ENCODE measurements at places on chromosomes 4 and X. TPM values are rescaled to one million over a fixed set of nuclear protein-coding genes. Genes with fewer than 3 reads are reported as not detected.

DNA sequence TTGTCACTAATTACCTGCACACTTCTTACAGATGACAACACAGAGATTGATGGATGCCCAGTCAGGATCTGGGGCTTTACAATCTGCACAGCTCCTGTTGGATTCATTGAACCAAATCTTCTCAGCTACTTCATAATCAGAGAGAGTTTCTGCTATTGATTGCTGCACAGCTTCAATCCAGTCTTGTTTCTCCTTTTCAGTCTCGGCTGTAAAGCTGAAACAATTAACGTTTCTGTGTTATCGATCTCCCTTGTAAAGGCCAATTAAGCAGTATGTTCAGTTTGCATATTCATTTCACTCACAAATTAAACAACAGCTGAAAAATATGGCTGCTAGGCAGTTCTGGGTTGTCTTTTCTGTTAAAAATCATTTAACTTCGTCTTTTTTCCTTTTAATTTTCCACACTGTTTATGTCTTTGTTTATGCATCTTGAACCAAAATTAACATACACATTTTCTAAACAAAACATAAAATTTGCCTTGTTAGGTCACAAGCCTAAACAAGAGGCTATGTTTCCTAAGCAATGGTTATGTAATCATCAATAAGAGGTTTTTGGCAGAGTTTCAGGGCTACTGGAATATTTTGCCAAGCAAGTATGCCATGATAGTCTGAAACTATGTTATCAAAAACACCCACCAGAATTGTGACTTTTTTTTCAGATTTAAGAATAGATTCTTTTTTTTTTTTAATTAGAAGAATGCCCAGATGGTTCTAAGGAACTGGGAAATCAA is 79.2 kb downstream of the ARAP2 start:
- DNase-seq: no peak

GRCh38 chrX:107396235-107396634 is 53.2 kb upstream of the FRMPD3 start:
- DNase-seq: no peak

GRCh38 chrX:102963955-102964354 is 26.9 kb downstream of the RAB40AL start:
- no peak for DNase-seq

The ZDHHC15 gene
- 2.2 TPM for total RNA-seq

- DNase-seq: no peak
Measured at GRCh38 chrX:130626521-130626920, 224.7 kb downstream of the RBMX2 start.

DNA sequence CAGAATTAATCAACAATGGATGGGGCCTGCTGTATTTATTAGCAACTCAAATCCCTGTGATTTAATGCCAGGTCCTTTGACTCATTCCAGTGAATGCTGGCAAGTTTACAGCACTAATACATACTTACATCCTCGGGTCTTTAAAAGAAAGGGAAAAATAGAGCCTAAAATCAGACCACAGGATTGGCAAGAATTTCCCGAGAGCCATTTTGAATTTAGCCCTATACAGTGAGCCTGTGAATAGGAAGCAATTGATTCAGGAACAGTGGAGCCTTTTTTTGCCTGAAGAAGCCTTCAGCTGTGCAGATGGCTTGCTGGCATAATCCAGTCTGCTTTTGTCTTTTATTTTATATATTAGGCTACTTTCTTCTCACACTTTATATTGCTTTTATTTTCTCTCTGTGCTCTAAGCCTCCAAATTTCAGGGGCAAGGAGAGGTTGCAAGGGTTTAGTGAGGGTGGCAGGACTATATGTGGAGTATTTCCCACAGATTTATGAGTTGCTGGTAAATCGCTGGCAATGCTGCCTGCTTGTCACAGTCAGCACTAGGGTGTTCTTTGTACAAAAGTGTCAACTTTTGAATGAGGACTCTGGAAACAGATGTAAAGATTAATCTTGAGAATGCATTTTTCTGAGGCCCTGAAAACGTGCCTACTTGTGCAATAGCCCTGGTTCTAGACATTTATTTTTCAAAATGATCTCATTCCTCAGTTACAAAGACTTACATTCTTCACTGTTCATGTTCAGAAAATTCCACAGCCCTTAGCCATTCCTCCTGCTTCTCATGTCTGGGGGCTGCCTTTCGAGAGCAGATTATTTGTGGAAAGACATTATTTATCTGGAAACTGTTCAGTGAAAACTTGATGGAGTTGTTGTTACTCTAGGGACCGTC is 303.5 kb downstream of the SPRY1 start:
- DNase-seq: no peak

GRCh38 chrX:152635941-152636340 is 1.8 kb upstream of the GABRQ start:
- DNase-seq: no peak

DNA sequence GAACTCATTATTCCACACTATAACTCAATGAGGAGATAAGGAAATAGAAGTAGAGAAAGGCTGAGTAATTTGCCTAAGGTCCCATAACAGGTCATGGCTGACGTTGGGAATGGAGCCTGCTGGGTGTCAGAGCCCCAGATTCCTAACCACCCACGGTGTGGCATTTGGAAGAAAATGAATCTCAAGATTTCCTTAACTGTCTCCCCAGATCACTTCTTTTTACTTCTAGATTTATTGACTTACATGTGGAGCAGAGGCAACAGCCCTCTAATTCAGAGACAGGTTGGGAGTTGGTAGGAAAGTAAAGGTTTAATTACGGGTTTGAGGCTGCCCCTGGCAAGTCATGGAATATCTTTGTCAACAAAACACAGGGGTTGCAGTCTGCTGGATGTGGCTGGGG is 134.0 kb downstream of the ARHGAP10 start:
- no peak for DNase-seq

- DNase-seq: no peak
Measured at GRCh38 chrX:80285131-80285773, 135.0 kb upstream of the TENT5D start.

The POF1B gene
- 1.0 TPM for total RNA-seq

DNA sequence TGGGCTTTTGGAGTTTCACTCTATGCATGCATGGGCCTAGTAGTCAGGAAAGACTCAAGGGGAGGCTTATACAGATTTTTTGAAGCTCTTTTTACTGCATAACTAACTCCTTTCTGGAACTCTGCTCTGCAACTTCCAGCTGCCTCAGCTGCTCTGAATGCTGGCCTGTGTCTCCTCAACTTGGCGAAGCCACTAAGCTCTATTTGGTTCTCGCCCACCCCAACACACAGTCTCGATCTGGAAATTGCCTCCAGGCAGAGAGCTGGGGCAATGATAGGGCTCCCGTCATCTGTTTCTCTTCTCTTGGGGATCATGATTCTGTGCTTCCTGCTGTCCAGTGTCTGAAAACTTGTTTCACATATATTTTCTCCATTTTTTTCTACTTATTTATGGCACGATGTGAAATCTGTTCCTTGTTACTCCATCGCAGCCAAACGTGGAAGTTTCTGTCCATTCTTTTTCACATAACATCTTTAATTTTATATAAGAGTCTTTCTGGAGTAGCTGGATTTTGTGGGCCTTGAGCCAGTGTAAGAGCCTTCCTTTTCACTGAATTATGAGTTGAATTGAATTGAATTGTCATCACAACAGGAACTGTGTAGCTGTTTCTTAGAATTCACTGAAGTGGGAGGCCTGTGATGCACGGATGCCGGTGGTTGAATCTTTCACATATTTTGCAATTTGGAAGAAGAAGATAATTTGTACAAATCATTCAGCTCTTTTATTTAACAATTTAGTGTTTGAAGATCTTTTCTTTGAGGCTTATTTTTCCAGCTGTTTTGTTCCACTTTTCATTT is 9.0 kb downstream of the ZNF275 start:
- no peak for DNase-seq

GRCh38 chrX:126770179-126770578 is 49.4 kb upstream of the PRR32 start:
- DNase-seq: no peak

GRCh38 chr4:30866907-30867306 is 146.7 kb downstream of the PCDH7 start:
- DNase-seq: no peak

The DNAAF6 gene
- total RNA-seq: not detected

GRCh38 chrX:124274438-124275181 is 57.9 kb upstream of the TEX13D start:
- DNase-seq: no peak

The ATXN3L gene
- not detected for total RNA-seq

GRCh38 chrX:102975016-102975415 is 37.9 kb downstream of the RAB40AL start:
- no peak for DNase-seq

The CSAG2 gene
- not detected for total RNA-seq

DNA sequence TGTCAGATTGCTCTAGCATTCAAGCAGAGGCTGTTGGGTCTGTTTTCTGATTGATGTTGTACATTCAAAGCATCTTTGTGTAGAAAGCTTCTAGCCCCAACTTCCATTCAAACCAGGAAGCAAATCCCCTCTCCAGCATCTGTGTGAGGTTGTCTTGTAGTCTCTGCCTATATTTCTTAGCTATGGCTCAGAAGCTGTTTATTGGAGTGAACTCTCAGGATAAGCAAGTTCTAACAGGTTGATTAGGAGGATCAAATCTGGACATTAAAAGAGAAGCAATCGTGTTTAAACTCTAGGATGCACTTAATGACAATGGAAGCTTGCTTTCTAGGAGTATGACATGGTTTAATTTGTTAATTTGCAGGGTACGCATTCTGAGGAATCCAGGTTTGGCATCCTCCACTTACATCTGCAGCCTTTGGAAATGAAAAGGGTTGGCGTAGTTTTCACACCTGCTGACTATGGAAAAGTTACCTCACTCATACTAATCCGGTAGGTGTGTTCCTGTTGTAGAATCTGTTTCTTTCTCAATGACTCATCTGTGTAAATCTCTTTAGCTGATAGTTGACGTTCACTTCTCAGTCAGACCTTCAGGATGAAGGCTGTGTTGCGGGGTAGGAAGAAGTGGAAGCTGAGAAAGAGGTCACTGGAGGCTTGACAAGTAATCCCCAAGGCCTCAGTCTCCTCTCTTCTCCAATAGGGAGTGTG is 88.0 kb upstream of the TLR2 start:
- DNase-seq: no peak

The FAM133A gene
- total RNA-seq: 0.10 TPM

DNA sequence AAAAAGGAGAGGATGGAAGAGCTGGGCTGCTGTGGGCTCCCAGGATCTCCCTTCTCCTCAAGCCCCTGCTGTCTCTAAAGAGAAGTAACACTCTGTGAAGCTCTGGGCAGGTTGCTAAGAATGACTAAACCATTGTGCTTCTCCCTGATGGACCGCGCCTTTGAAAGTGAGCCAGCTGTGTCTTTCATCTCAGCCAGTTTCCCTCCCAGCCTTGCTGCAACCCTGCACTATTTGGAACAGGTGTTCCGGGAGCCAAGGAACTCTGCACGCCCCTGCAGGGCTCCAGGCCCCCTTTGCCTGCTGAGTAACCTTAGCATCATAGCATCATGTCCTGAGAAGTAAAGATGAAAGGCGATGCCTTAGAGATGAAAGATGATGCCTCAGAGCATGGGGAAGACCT is 39.7 kb downstream of the SMIM20 start:
- DNase-seq: no peak

The UGT2B11 gene
- not detected for total RNA-seq

The HERC5 gene
- 5.7 TPM for total RNA-seq

The RENBP gene
- total RNA-seq: 17.6 TPM

- no peak for DNase-seq
Measured at GRCh38 chr4:71944956-71945355, 86.8 kb upstream of the NPFFR2 start.

DNA sequence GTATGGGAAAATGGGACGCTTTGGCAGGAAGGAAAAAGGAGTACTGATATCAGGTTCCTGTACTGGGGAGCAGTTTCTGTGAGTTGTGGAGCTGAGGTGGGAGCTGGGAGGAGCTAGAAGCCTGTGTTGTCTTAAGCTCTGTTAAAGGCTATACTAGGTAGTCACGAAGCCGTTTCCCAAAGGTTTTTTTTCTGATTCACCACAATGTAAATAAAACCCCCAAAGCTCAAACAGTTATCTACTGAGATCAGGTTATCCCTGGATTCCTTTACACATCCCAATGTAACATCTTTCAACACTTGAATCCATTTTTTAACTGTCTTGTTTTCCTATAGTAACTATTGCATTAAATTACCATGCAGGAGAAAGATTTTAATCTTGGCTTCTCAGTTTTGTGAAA is 297.4 kb upstream of the SFRP2 start:
- DNase-seq: no peak

The TRAM1L1 gene
- total RNA-seq: 0.81 TPM

DNA sequence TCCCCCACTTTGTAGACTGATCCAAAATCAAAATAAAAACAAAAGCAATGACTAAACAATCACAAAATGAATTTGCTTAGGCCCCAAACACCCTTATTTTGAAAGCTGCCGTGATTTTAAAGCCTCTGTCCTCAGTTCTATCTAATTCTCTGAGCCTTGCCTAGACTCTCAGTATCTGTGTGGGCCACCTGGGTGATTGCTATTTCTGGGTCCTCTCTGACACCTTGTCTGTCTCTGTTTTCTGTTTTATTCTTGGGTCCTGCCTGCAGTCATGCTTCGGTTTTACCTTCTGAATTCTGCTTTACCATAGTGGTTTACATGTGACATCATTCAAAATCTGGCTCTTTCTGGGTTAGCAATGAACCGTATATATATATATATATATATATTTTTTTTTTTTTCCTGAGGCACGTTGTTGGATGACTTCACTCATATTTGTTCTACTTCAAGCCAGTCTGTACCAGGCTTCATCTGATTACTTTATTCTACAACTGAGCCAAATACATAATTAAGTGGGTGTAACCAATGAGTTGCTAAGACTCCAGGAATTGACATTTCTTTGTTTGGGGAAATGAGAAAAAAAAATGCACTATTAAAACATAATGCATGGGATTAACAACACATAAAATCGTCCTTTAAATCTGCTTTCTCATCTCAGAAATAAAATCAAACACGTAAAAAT is 710.7 kb upstream of the SLIT2 start:
- DNase-seq: no peak

GRCh38 chr4:25081866-25082471 is 51.2 kb upstream of the LGI2 start:
- DNase-seq: peak; percentile 26

DNA sequence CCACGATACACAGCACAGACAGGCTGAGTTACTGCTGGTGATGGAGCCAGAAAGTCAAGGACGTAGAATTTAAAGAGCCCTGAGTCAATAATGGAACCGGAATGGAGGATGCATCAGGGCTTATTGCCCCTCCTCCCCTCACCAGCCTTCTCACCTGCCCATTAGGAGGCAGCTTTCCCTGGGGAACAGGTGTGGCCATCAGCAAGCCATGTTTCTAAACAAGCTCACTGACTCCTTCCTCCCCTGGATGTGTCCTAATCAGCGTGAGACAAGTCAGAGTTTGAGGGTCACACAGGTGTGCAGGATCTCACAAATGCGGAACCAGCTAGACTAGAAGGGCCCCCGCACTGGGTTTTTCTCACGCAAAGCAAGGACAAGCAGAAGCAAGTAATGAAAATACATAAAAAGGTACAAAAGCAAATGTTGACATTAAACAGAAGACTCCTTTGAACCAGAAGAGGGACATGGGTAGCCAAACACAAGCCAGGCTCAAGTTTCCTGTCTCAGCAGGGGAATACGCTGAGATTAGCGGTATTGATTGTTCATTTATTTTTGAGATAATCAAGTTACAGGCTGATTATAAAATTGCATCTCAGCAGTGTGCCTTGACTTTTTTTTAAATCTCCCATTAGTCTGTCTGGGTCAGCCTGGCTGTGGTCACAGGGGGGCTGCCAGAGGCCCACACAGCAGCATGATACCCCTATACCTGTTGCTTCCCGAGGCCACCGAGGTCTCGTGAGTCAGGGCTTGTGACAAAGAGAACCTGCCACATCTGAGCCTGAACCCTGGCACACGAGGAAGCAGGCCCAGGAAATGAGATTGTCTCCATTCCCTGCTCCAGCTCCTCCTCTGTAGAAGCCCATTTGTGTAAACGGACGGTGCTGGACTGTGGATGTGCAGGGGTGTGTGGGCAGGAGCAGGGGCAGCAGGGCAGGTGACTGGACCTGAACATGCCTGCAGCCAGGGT is 37.4 kb downstream of the CCKAR start:
- no peak for DNase-seq
